GM23338 (cell line): ENCODE measurements at places on chromosomes 13 and 19.
A peak's percentile ranks its signal among the peaks of the same experiment; 100 is the strongest.

DNA sequence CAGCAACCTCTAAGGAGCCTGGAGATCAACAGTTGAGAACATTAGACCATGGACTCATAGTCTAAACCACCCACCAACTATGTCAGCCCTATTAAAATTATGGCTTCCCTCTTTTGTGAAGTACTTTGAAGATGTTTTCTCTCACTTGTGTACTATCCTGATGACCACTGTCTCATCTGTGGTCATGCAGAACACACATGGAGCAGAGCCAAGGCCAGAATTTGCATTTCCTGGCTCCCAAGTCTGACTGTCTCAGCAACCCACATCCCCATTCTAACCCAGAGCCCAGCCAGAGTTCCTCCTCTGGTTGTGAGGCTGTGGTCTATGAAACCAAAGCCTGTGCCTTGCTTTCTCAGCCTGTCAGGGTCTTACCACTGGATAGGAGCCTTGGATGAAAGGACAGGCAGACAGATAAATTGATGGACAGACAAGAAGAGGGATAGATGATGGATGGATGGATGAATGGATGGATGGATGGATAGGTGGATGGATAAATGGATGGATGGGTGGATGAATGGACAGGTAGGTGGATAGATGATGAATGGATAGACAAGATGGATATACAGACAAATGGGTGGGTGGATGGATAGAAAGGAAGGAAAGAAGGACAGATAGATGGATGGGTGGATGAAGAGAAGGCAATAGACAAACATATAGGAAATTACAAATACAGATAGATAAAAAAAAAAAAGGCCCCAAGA is 35.4 kb downstream of the ZNF557 start:
- no peak for DNase-seq

GRCh38 chr19:12111943-12112637 is 28.1 kb downstream of the ZNF20 start:
- DNase-seq, result peak; percentile 53

DNA sequence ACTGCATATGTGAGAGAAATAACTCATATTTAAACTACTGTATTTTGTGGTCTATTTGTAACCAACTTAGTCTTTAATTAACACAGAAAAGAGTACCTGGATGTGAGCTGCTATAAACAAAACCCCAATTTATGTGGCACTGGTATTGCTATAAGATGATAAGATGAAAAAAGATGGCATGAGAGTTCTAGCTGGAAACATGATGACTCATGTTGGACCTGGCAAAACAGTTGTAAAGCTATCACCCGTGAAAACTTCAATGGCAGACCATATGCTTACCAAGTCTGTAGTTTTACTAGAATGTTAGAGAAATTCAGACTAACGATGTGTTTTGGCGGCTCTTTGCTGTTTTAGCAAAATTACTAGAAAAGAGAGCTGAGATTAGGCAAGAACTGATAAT is 69.6 kb upstream of the PCDH9 start:
- no peak for DNase-seq

GRCh38 chr19:741506-742131 is 9.3 kb upstream of the MISP start:
- DNase-seq, result peak; percentile 90

DNA sequence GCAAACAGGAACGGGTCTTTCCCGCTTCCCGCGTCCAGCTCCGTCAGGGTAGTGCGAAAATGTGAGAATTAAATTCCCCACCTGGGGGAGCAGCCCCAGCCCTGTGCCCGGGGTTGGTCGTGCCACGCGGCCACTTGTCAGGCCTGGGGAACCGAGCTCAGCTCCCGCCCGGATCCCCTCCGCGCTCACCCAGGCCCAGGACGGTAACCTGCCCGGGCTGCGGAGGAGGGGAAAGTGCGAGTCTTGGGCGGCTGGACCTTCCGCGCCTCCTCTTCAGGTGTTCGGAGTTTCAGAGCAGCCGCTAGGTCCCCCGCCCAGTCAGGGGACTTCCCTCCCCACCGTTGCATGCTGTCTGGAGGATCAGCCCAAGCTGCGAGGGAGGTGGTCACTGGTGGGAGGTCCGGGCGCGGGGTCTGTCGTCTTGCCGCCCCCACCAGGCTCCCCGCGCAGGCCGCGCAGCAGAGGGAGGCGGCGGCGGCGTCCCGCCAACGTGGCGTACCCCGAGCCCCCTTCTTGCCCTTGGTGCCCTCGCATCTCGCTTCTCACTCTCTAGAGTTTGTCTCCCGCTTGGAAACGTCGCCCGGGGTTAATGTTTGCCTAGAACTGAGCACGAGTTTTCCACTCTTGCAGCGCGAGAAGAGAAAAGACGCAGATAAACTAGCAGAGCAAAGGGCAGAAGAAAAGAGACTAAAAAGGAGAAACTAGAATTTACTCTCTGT is 8.1 kb downstream of the URAD start:
- peak; percentile 62 for DNase-seq

- DNase-seq, result no peak
Measured at GRCh38 chr13:109995578-109995977, 209.2 kb upstream of the IRS2 start.

DNA sequence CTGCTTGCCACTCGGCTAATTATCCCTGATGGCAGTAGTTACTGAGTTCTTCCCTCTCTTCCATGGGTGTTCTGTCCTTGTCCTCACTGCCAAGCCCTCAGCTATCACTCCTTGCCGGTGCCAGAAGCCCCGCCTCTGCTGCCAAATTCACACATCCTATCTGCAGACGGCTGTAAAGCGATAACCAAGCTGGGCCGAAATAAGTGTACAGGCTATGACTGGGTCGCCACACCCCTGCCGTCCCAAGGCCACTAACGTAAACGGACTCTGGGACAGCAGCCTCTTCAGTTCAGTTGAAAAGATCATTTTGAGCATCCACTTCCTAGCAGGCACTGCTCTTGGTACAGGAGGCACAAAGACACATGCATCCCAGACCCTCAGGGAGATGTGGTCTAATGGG is 13.3 kb downstream of the SLC7A1 start:
- no peak for DNase-seq

DNA sequence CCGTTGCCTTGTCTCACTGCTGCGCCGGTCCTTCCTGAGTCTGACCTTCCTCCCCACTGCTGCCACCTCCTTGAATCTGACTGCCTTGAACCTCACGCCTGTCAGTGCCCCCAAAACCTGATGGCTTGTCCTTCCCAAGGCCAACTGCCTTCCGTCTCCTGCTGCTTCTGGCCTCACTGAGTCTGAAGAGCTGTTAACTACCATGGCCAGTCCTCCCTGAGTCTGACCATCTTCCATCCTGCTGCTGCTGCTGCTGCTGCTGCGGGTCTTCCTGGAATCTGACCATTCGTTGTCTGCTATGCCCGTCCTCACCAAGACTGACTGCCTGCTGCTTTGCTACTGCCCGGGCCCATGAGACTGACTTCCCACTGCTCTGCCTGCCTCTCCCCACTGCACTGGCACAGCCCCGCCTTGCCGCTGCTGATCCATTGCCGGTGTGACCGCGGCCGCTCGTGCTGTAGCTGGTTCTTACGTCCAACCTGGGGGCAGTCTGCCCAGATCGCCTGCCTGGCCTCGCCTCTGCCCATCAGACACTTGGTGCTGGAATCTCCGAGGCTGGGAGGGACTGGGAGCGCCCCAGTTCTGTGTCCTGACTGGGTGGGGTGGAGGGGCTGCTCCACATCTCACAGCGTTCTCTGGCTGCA is 2.9 kb upstream of the RCN3 start:
- no peak for DNase-seq

- DNase-seq, result no peak
Measured at GRCh38 chr13:80009760-80010159, 331.2 kb downstream of the SPRY2 start.

DNA sequence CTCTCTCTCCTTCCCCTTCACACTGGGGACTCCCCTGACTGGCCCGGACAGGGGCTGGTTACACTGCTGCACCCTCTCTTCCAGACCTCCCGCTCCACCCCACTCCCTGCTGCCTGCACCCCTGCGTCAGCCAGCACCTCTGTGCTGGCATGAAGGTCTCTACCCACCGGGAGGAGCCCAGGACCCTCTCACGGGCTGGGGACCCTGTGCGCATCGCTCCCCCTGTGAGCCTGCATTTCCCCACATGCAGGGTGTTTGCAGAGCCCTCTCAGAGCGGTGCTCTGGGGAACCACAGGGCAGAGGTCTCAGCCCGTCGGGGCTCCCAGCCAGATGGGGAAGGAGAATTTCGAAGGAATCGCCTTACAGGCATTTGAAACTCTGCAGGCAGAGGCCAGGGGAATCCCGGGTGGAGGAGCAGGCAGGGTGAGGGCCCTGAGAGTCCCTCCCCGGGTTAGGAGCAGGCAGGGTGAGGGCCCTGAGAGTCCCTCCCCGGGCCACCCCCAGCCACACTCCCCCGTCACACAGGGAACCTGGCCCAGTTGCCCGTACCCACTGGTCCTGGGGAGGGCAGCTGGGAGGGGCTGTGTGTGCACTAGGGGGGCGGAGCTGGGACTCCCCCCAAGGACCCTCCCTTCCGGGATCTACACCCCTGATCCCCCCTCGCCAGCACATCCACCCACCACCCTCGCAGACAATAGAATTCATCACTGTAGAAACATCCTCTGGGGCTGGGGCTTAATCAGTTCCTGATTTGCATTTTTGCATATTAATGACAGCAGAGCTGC is 16.3 kb upstream of the TCF3 start:
- peak; percentile 64 for DNase-seq

DNA sequence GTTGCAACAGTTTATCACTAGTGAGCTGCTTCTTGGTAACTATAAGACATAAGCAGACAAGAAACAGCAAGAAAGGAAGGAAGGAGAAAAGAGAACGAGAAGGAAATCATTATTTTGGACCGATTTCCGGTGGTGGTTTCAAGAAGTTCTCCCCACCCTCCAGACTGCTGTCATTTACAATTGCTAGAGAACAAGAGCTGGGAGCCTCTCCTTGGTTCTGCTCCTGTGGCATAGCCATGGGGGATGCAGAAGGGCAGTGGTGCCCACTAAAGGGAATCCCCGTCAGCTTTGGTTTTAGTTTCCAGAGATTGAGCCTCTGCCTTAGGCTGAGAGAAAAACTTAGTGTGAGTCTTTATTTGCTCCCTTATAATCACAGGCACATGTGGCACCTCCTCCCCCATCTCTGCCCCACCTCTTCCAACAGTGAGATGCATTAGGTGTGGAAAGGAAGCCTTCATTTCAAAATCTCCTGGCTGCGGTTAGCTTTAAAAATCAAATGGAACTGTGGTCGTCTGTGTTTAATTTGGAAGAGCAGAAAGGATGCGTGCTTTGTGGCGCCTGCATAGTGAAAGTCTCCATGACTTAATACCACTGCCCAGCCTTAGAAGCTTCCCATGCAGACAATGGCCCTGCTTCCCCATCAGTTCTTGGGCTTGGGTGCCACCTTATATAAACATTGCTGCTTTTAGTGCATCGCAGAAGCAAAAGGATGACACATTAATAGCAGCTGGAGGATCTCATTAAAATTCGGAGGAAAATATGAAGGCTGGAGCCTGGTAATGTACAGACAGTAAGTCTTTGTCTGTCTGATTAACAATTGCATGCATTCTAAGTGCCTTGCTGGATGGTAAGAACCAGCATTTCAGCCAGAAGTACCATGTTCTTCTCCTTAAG is 25.0 kb downstream of the LRCH1 start:
- no peak for DNase-seq

DNA sequence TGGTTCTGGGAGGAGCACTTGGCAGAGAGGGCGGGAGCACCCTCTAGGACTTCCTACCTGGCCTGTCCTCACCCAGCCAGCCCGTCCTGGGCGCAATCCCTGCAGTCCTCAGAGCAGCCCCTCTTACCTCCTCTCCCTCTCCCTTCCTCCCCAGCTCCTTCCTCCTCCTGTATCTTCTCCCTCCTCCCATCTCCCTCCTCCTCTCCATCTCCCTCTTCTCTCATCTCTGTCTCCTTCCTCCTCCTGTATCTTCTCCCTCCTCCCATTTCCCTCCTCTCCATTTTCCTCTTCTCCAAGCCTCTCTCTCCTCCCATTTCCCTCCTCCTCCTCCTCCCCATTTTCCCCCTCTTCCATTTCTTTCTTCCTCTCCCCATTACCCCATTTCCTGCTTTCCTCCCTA is 89.8 kb downstream of the RYR1 start:
- DNase-seq, result no peak

- DNase-seq, result peak; percentile 94
Measured at GRCh38 chr19:38224014-38224862, at the start of gene DPF1. Gene DPF1, minus strand, starts transcription at chr19:38224222. Its CDS starts 80 bp downstream, at chr19:38224142.

GRCh38 chr19:2063824-2064223 is 12.8 kb upstream of the MKNK2 start:
- no peak for DNase-seq
